ENCODE measurements at places on chromosomes 2 and 18.

- DNase-seq, result no peak
Measured at GRCh38 chr2:61238219-61239012, 76.4 kb downstream of the C2orf74 start.

DNA sequence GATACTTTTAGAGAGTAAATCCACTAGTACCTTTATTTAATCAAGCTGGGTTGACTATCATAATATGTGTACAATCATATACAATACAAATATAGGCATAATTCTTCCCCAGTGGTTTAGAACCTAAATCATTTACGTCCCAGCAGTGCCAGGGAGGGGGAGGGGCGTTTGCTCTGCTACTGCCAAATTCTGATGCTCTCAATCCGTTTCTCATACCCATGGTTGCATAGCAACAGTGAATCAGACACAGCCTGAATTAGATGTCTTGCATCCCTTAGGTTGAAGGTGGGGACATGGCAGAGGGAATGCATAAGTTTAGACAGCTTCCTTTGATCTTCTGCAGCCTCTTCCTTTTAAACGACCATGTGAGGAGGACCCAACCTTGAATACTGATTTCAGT is 135.4 kb downstream of the ABCA12 start:
- DNase-seq, result no peak

DNA sequence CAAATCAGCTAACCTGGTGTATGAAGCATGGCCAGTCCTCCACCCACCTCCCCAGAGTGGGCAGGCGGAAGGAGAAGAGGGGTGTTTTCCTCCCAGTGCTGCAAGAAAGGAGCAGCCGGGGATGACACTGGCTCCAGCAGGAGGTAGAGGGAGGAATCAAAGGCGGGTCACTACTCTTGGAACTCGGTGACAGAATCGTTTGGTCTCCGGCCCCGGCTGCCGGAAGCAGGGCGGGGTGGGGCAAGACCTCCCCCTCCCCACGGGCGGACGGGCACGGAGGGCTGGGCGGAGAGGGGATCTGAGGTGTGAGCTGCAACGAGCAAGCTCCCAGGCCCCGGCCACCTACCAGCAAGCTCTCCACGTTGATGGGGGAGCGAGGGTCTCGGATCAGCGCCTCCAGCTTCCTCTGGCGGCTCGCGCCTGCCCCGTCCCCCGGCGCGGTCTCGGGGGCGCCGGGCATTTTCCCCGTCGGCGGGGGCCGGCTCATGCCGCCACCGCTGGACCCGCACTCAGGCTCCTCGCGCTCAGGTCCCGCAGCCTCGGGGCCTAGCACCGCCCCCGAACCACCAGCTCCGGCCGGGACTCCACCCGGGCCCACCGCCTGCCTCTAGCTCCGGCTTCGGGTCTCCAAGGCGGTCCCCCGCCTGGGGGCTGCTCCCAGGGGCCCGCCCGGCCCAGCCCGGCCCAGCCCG is 640 bp downstream of the ROCK2 start:
- DNase-seq, result peak; percentile 15

GRCh38 chr2:135893374-135893794 is 17.1 kb upstream of the MCM6 start:
- DNase-seq, result no peak

DNA sequence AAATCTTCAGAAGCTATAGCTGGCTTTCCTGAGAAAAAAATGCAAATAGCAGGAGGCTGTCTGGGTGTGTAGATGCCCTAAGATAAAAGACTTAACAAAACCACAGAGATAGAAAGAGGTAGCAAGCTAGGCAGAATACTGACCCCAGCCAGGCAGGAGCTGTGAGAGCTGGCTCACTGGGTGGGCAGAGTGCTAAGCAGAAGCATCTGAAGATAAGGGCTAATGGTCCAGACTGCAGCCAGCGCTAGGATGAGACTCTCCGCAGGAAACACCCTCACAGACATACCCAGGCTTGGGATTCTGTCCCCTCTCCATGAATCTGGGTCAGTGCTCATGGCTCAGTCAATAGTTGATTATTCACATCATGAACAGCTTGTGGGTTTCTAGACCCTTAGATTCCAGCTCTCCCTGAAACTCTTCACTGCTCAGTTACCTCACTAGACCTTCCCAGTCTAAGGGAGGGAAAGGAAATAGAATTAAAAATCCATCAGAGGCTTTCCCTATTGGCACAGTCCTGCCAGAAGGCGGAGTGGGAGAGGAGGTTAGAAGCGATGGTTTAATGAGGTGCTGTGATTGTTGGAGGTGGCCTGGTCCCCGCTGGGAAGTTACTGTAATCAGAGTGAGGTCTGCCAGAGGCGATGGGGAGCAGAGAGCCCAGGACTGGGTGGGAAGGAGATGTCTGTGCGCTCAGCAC is 21.4 kb upstream of the CCBE1 start:
- DNase-seq, result no peak

DNA sequence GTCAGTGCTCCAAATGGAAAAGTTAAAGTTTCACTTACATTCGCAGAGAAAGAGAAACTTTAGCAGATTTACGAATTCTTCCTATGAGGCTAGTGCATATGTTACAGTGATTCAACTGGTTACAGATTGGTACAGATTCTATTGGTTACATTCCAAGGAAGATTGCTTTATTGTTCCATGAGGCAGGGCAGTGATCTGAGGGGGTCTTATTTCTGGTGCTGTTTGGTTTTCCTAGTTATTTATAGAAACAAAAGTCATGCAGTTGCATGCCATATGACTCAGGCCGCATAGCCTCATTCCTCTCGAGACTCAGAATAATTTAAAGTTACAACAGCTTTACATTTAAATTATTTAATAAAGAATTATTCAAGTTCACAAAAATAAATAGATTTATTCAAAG is 385.4 kb upstream of the SYT4 start:
- no peak for DNase-seq

DNA sequence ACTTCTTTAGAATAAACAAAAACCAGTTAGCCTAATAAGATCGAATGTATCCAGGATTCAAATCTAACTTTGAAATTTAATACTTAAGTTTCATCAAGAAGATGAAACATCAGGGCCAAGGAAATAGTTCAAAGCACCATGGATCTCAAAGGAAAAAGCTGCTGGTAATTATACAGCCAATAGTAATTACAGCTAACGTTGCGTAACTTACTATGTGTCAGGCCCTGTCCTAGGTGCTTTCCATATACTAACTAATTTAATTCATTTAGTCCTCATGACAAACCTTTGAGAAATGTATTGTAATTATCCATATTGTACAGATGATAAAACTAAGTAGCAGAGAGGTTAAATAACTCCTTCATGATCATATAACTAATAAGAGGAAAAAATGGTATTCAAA is 598.6 kb downstream of the NYAP2 start:
- DNase-seq, result no peak

- no peak for DNase-seq
Measured at GRCh38 chr18:10310626-10311025, 143.8 kb upstream of the APCDD1 start.
